ENCODE measurements at places on chromosomes 2 and 18.

DNA sequence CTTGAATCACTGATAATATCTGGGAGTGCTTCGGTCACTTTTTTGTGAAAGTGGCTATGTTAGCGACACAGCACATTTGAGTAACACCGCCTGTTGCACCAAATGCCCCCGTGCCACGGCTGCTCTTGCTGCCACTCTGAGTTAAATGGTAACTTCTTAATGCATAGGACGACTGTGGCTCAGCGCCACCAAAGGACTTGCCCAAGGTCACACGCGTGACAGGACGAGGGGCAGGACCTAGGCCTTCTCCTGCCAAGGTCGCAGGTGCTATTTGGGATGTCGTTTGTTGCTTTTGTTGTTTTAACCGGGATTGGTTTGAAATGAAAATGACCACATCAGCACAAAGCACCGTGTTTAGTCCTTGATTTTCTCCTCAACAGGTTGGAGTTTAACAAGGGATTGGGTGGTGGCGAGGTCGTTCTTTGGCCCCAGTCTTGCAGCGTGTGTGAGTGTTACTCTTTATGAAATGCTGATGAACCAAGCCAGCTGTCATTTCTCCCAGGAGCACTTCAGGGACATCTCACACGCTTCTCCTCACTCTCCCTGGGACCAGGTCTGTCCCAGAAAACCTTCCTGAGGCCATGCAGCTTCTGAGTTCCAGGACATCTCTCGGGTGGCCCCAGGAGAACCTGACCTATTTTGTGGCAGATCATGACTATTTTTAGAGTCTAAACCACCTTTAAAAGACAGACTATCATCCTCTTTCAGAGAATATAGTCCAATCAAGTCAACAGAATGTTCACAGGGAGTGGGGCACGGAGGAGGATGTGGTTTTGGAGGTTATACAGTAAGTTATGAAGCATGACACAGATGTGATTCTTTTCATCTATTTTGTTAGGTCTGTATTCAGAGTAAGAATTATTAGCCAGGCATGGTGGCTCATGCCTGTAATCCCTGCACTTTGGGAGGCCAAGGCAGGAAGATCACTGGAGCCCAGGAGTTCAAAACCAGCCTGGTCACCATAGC, 49.9 kb downstream of the MTCL1 start:
- DNase-seq: no peak

- no peak for DNase-seq
Observed at GRCh38 chr2:151810489-151810888, 17.7 kb downstream of the ARL5A start.

- no peak for DNase-seq
Observed at GRCh38 chr2:69992310-69993047, 31.0 kb upstream of the ASPRV1 start.

DNA sequence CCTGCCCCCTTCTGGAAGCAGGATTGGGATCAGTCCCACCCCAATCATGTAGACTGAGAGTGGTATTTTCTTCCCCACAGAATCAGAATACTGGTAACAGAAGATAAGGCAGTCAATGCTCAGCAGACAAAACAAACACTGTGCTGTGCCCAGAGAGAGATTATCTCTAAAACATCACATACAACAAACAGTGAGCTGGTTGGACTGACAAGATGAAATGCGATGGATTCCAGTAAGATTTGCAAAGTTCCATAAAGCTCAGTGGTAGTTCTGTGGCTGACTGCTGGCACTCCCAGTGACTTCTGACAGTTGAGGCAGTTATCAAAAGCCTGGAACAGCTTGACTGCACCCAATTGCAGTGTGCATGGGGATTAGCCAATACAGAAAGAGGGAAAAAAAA, 311.5 kb upstream of the MGAT5 start:
- no peak for DNase-seq
